ENCODE measurements at places on chromosomes 13 and 19. TPM values are rescaled to one million over a fixed set of nuclear protein-coding genes. Genes with fewer than 3 reads are reported as not detected.

- DNase-seq = no peak
Observed at GRCh38 chr13:73593199-73593765, 534.5 kb downstream of the KLF5 start.

GRCh38 chr13:26824581-26824980, 64.0 kb upstream of the GPR12 start:
- no peak for DNase-seq

DNA sequence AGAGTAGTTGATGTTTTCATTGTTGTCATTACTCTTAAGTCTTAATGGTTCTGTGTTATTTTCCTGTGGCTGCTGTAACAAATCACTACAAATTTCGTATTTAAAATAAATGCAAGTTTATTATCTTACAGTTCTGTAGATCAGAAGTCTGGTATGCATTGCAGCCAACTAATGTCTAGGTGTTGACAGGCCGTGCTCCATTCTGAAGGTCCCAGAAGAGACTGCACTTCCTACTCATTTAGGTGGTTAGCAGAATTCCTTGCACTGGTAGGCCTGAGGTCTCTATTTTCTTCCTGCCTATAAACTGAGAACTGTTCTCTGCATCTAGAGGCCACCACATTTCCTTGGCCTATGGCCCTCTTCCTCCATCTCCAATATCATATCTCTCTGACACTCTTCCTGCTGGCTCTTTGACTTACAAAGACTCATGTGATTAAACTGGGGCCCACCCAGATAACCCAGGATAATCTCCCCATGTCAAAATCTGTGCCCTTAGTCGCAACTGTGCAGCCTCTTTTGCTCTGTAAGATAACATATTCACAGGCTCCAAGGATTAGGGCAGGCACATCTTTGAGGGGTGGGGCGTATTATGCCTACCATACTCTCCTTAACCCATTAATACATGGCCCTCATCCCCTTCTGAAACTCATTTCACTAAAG, 468.4 kb downstream of the FOXO1 start:
- DNase-seq = no peak

DNA sequence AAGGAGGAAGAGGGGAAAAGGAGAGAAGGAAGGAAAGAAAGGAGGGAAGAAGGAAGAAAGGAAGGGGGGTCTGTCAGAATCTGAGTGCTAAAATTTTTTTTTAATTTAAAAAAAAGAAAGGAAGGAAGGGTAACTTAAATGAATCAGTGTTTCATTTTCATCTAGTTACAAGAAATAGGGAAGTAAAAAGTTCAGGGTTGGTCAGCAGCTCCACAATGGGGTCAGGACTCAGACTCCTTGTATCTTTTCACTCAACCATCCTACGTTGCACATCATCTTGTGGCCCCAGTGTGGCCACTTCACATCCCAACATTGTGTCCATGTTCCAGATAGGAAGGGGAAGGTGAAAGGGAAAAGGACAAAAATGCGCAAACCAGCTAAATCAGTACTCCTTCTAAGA, 14.3 kb upstream of the FNDC3A start:
- DNase-seq = no peak

DNA sequence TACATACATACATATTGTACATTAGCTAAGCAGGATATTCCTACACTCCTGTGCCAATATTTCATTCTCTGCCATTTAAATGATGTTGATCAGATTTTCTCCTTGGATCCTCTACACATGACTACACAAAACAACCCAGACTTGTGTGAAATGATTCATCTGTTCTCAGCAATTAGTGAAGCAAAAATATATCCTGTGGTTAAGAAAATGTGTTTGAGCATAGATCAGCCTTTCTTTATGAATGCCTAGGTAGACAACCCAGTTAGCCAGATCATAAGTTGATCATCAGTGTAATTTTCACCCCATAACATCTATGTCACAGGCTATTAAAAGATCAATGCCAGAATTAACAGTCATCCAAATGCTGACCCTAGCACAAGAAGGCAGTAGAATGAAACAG, 275.2 kb upstream of the EDNRB start:
- no peak for DNase-seq

- DNase-seq = no peak
Observed at GRCh38 chr13:113145496-113145895, 13.0 kb upstream of the PROZ start.

ZNF844 gene
- 4.4 TPM for total RNA-seq

PCDH8 gene
- not detected for total RNA-seq

CYP2A13 gene
- not detected for total RNA-seq

MBD3L2 gene
- total RNA-seq = not detected

KLK3 gene
- total RNA-seq = not detected
